Neural crest cell (in vitro differentiated cells): ENCODE measurements at places on chromosomes 13 and 19.

GRCh38 chr19:861756-862580 lies 2.5 kb downstream of the CFD start:
- DNase-seq = peak; percentile 44

- DNase-seq = no peak
These were observed 158.5 kb downstream of the TUBA3C start for GRCh38 chr13:19023115-19023514.

- DNase-seq = no peak
These were observed 2.0 kb upstream of the FFAR1 start for GRCh38 chr19:35345671-35346111.

DNA sequence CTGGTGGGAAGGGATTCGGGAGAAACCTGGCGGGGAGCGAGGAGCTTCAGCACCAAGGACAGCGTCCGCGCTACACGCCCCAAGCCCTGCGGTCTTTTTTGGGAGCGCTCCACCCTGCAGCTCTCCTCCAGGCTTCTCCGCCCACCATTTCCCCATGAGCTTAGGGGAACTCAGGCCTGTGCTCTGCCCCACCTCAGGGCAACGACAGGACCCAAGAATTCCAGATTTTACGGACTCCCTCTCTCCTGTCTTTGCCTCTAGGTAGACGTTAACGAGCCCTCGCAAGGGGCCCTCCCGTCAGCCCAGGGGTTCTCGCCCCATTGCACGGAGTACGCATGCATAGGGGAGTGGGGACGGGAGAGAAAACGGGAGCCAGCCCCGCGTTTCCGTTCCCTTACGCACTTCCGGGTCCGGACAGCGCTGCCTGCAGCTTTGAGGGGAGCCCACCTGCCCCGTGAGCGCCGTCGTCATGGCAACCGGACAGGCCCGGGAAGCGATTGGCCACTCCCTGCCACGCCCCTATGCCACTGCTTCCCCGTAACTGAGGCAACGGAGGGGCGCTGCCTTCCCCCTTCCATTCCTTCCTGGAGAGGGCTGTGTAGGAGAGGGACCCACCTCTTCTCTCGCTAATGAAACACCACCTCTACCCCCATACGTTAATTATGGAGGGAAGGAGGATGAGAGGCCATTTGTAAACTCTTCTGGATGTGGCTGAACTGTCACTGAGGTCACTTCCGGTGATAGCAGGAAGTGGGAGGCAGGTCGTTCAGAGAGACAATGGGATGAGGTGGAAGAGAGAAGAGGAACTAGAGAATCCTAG lies 20.8 kb downstream of the NOVA2 start:
- DNase-seq = peak; percentile 66

GRCh38 chr13:58300224-58300623 lies 668.7 kb downstream of the PCDH17 start:
- no peak for DNase-seq

- DNase-seq = no peak
These were observed 19.5 kb downstream of the MYO1F start for GRCh38 chr19:8557642-8558238.

GRCh38 chr13:102276404-102276803 lies 125.4 kb downstream of the FGF14 start:
- DNase-seq = no peak

- DNase-seq = no peak
These were observed 791.7 kb upstream of the PCDH20 start for GRCh38 chr13:62207388-62207787.

DNA sequence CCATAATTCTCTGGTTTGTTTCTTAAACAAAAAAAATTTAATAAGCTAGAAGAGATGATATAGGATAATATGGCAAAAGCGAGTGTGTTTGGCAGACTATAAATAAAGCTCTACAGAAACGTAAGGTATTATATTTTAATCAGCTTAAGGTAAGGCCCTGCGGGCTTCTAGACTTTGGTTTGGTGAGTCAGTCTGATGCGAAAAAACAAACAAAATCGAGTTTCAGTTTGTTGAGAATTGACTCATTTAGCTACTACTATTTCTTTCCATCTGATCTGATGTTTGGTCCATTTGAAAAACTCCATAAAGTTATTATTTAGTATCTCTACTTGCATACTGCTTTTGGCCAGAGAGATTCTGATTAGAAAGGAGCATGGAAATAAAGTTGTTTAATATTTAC lies 138.0 kb downstream of the MIPEP start:
- no peak for DNase-seq

DNA sequence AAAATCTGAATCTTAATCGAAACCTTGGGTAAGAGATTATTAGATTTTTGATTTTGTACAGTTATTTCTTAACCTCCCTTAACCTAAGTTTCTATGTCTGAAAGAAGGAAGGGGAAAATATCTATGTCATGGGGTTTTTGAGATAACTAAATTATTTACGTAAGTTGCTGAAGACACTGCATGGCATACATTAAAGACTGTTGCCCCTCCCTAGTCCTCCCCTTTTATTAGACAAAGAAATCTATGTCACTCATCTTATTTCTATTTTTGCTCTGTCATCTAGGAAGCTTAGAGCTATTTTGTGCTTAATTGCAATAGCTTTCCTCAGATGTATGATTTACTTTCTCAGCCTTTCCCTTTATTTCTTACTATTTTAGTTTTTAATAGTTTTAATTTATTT lies 15.0 kb downstream of the COG6 start:
- no peak for DNase-seq

GRCh38 chr19:42301646-42302203 lies at the start of gene PRR19:
TSS of gene PRR19 (plus strand) at chr19:42302132. CDS start at chr19:42309585, 7,453 bp downstream.
- DNase-seq = no peak

GRCh38 chr13:20831254-20831653 lies 57.5 kb upstream of the EEF1AKMT1 start:
- no peak for DNase-seq

- no peak for DNase-seq
These were observed 11.6 kb downstream of the ZNF160 start for GRCh38 chr19:53091413-53092254.

GRCh38 chr13:64528838-64529237 lies 2701.3 kb downstream of the PCDH9 start:
- DNase-seq = no peak

DNA sequence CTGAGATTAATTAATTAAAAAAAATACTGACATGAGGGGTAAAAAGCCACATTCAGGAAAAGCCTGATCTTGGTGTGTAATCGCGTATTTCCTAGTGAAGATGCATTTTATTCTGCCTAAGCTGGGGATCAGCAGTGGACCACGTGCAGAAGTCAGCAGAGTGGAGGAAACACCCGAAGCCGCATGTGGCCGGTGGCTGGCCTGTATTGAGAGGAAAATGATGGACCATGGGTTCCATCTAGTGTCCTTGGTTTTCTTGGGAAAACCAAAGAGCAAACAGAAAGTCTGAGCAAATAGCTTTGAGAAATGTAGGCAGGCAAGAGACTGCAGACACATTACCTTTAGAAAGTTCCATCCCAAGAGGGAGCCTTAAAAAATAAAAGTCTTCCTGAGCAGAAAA lies 23.7 kb upstream of the SHISA2 start:
- DNase-seq = no peak

DNA sequence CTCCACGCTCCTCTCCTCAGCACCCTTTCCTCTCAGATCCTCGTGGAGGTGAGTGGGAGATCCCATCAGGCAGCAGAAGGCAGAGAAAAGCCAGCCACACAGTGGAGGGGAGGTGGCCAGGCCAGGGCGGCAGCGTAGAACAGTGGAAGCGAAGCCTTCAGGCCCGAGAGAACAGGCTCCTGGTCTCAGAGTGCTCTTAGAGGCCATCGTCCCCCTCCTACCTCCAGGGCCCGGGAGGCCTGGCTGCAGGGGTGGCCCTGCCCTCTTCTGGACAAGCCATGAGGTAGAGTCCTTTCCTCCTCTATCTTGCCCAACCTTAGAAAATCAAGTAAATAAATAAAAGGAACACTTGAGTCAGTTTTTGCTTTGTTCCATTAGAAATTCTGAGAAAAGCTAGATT lies 202.0 kb downstream of the KATNAL1 start:
- DNase-seq = no peak

DNA sequence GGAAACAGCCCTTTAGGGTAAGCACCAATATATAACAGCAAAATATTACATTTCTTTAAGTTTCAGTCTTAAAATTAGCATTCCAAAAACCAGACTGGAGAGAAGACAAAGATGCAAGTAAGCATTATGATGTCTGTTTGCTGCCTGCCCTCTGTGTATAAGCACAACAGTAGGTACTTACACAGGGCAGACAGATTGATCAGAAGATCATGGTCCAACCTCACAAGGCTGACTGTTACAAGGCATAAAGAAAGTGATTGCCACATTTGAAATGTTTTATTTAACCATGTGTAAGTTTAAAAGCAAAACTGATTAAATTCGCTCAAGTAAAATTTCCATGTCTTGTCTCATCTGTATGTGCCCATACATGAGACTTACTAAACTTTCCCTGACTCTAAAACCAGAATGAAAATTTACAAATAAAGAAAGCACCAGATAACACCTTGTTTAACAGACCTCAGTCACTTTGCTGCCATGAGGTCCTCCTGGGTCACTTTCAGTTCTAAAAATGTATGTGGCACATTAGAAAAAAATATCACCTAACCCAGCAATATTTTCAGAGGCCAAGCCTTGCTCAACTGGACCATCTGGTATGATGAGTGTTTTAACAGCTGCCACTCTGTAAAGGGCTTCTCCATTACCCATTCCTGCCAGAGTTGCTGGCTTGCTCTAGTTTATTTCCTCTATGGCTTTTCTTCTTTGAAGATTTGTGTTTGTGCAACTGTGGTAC lies 297.0 kb downstream of the RBM26 start:
- no peak for DNase-seq

DNA sequence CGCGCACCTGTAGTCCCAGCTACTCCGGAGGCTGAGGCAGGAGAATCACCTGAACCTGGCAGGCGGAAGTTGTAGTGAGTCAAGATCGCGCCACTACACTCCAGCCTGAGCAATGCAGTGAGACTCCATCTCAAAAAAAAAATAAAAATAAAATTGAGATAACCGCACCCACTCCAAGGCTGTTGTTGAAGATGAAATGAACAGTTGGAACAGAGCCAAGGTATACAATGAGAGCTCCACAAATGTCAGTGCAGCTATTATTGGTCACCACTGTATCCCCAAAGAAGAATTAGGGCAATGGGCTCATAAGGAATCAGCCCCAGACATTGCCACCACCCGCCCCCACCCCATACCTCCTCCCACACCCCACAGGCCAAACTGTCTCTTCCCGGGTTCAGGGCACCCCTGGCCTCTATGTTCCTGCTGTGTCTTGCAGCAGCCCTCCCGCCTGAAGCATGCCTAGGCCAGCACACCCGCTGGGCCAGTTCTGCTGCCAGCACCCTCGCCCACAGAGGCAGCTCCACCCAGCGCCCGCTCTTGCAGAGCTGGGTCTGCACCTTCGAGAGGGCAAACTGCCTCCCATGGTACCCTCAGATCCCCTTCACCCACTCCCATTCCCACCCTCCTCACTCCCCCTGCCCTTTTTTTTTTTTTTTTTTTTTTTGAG lies 3.5 kb upstream of the S1PR5 start:
- DNase-seq = no peak

DNA sequence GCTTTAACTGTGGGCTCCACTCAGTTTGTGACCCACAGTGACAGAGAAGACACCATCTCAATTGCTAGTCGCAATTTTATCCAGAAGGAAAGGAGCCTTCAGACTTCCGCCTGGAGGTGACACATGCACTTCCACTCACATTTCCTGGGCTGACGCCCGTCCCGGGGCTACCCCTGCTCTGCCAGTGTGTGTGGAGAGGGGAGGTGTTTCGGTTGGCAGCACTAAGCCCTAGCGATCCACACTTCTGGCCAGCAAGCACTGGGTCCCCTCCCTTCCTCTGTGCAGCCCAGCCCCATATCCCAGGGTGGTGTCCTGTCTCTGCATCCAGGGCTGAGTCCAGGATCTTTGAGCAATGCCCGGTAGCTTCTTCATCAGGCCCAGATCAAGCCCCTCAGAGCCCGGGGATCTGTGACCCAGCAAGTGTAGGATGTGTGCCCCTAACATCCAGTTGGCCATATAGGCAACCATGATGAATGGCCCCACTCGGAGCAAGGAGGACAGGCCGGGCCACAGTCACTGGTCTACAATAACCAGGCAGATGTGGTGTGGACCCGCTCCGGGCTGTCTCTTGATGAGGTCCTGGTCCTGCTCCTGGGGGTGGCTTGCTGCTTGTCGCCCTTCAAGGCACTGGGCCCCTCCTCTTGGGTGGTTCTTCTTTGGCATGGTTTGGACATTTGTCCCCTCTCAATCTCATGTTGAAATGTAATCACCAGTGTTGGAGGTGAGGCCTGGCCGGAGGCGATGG lies 141.9 kb upstream of the SPACA7 start:
- no peak for DNase-seq

GRCh38 chr13:78102121-78102677 lies 183.6 kb upstream of the EDNRB start:
- no peak for DNase-seq

DNA sequence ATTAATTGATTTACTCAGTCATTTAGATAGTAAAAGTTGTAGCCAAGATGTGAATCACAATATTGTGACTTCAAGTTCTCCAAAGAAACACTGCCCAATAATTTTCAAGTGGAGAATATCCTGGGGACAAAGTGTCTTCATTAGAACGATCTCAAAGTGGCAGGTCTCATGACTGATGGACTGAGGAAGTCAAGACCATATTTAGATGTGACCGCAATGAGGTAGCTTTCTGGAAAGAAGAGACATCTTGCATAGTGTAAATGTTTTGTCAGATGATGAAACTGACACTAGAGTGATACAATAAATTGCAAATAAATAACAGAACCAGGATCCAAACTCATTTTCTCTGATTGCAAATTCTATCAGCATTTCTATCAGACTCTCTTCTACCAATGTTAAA lies 1476.9 kb downstream of the EFNB2 start:
- no peak for DNase-seq

DNA sequence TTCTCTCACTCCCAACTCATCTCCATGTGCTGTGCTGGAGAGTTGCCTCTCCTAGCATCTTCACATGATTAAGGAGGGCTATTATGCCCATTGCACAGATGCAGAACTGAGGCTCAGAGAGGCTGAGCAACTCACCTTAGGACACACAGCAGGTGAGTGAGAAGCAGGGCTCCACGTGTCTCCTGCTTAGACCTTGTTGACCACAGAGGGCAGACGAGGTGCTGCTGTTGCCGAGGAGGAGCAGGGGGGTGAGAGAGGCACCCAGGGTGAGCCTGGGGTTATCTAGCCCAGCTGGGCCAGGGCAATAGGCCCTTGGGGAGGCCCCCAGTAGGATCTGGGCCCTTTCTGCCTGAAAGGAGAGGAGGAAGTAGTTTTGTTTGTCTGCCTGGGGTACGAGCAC lies 2.4 kb upstream of the HSH2D start:
- no peak for DNase-seq

DNA sequence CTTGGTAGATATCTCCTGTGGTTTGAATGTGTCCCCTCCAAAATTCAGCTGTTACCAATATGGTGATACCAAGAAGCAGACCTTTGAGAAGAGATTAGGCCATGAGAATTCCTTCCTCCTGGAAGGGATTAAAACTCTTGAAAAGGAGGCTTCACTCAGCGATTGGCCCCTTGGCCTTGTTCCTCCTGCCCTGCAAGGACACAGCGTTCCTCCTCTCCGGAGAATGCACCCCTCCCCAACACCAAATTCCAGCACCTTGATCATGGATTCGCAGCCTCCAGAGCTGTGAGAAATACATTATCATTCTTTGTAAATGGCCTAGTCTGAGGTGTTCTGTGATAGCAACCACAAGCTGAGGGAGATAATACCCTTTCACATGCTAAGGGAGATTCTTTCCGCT lies 34.5 kb upstream of the ARHGEF7 start:
- no peak for DNase-seq
